ENCODE measurements at places on chromosomes 12 and 14. TPM values are rescaled to one million over a fixed set of nuclear protein-coding genes. Genes with fewer than 3 reads are reported as not detected.

PAN2 gene
- total RNA-seq = 24.4 TPM

DUSP6 gene
- total RNA-seq = 200 TPM

DNA sequence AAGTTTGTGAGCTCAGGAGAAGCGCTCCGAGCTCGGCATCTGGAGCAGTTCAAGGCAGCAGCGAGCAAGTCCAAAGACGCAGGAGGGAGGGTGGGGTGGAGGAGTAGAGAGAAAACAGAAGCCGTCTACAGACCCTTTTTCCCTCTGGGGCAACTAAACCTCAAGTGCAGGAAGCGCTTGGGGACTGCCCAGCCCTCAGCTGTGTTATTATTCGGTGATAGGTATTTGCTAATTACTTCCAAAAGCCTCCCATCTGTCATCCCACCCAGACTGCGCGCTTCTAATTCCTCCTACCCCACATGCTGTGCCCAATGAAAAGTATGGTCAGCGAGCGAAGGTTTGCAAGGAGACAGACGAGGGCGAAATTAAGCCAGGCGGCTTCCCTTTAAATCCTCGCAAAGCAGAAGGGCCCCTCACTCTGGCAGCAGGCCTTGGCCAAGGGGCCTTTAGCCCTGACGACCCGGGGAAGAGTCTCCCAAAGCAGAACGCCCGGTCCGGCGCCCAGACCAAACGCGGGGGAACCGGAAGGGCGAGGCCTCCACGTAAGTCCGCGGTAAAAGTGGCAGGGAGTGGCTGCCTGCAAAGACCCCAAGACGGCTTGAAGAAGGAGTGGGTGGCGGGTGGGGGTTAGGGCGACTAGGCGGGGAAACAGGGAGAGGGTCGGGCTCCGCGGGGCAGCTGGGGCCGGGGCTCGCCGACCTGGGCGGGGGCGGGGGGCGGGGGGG, 507 bp upstream of the CD9 start:
- peak; percentile 70 for DNase-seq

HRK gene
- not detected for total RNA-seq

DNA sequence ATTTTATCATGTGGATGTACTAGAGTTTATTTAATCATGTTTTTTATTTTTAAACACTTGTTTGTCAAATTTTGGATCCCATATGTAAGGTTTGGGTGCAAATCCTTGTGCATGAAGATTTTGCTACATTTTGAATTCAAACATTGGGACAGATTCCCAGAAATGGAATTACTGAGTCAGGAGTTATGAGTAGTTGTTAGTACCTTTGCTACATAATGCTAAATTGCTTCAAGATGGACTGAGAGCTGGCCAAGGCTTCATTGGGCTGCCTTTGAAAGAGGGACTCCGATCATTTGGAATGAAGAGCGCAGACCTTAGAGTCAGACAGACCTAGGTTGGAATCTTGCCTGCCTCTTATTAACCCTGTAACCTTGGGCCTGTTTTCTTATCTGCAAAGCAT, 154.9 kb upstream of the PWP1 start:
- no peak for DNase-seq

RBM19 gene
- total RNA-seq = 34.4 TPM

- DNase-seq = no peak
Measured at GRCh38 chr14:57058319-57058718, 210.4 kb downstream of the EXOC5 start.

DNA sequence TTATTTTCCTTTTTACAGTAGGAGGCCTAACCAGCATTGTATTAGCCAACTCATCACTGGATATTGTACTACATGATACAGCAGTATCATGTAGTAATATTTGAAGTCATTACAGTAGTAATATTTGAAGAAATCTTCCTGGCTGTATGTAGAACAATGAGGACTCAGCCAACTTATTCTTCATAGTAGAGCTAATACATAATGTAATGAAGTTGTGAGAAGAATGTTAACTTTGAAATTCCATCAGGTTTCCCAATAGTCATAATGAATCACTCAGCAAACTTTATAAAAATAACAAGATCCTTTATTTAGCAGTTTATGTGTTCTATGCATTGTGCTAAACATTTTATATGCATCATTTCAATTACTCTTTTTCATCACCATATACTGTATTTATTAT, 61.8 kb downstream of the LRRK2 start:
- no peak for DNase-seq

LAG3 gene
- total RNA-seq = 4.1 TPM

All from endothelial cell of umbilical vein (primary cell).